Hematopoietic multipotent progenitor cell treated with erythropoietin and hydrocortisone succinate and interleukin-3 and kit ligand, for 15 days (in vitro differentiated cells): ENCODE measurements at places on chromosomes 11 and 22.
A peak's percentile ranks its signal among the peaks of the same experiment; 100 is the strongest.

- DNase-seq, result no peak
Observed at GRCh38 chr22:26550498-26551033, 38.3 kb upstream of the TFIP11 start.

- no peak for DNase-seq
Observed at GRCh38 chr11:44493383-44493782, 72.1 kb upstream of the CD82 start.

GRCh38 chr11:16309226-16309625 is 47.1 kb downstream of the SOX6 start:
- DNase-seq, result no peak

DNA sequence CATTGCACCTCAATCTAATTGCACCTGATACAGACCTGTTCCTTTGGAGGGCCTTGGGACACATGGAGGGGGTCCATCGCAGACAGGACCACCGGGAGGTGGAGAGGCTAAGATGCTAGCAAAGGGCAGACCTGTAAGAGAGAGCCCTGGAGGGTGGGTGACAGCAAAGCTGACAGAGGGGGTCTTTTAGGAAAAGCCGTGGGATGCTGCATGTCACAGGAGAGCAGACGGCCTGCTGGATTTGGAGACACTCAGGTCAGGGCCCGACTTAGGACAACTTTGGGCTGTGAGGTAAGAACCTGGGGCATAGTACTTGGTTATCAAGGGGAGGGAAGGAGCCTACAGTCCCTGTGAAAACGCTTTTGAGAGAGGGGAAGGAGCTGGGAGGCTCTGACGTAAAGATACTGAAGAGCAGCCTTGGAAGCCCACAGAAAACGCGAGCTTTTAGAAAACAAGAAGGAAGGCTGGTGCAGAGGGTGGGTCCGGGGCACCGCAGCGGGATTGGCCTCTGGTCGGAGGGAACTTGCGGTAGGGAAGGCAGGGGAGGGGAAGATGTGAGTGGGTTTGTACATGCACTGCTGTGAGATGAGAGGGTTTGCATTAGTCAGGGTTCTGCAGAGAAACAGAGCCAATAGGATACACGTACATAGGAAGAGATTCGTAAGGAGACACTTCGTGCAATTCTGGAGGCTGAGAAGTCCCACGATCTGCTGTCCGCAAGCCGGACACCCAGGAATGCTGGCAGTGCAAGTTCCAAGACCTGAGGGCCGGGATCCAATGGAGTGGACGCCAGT is 868.5 kb downstream of the TBC1D22A start:
- DNase-seq, result no peak

- no peak for DNase-seq
Observed at GRCh38 chr22:44361391-44362126, 48.8 kb upstream of the SHISAL1 start.

DNA sequence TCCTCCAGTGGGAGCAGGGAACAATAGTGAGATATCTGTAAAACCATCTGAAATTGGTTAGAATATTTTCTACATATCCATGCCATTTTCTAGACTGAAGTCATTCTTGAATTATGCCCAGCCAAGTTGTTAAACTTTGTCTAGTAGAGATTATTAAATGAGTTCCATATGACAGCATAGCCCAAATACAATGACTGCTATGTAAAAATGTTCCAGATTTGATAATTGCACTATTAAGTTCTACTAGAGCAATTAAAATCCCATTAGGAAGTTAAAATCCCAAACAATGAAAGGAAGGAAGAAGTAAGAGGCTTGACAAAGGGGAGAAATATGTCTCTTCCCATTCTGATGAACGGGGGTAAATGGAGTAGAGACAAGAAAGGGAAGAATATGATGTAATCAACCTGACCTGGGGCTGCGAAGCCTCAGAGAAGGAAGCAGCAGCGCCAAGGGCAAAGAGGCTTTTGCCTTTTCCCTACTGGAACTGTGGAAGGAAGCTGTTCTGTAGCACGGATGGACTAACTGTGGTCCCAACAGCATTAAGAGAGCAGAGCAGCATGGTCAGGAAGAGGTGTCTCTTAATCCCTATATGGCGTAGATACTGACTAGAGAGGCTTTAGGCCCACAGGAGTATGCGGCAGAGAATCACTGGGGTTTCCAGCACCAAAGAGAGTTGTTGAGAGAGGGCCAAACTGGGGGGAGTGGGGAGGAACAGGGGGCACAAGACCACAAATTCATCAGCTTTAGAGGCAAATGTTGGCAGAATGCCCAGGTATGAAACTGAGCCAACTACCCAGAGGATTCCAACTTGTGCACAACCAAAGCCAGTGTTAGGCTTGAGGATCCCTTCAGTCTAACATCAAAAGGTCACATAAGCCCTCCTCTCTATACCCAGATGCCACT is 26.7 kb downstream of the RRP8 start:
- peak; percentile 50 for DNase-seq

- peak; percentile 87 for DNase-seq
Observed at GRCh38 chr11:10456519-10456918, 1.5 kb downstream of the AMPD3 start.

GRCh38 chr22:23695571-23696325 is 4.9 kb downstream of the RGL4 start:
- DNase-seq, result no peak

- no peak for DNase-seq
Observed at GRCh38 chr11:130477586-130478203, 29.2 kb downstream of the ADAMTS15 start.

DNA sequence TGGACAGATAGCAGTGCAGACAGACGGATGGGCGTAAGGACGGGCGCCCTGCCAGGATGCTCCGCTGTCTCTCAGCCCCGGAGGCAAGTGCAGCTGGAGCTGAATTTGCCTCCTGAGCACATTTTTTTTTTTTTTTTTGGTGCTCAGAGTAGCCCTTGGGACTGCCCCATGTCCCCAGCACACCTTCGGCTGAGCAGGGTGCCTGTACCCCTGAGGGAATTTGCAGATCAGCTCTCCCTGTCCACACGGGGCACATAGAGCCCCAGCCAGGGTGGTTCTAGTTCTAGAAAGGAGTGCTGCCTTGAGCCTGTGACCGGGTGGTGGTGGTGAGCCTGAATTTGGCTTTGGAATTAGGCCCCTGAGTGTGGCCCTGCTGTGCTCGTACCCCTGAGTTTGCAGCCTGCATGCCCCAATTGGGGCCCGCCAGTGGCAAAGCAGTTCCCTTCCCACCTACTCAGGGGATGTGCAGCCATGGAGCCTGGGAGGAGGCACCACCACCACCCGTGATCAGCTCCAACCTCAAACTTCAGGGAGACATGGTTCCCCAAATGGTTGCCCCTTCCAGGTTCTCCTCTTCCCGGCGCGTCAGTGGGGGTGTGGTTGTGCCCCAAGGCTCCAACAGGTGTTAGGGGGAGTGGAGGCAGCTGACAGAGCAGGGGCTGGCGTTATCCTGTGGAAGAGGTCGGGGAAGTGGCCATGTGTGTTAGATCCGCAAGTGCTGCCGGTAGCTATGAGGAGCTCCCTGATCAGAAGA is 1232.7 kb downstream of the BRD1 start:
- DNase-seq, result no peak

GRCh38 chr22:27537501-27537900 is 264.1 kb downstream of the MN1 start:
- DNase-seq, result no peak

GRCh38 chr11:134610116-134610910 is 198.3 kb upstream of the B3GAT1 start:
- DNase-seq, result no peak

GRCh38 chr11:36598051-36598450 is at the start of gene RAG2:
Gene RAG2 (minus strand): TSS chr11:36598236. CDS start chr11:36594168, 4,068 bp downstream.
- DNase-seq, result no peak

DNA sequence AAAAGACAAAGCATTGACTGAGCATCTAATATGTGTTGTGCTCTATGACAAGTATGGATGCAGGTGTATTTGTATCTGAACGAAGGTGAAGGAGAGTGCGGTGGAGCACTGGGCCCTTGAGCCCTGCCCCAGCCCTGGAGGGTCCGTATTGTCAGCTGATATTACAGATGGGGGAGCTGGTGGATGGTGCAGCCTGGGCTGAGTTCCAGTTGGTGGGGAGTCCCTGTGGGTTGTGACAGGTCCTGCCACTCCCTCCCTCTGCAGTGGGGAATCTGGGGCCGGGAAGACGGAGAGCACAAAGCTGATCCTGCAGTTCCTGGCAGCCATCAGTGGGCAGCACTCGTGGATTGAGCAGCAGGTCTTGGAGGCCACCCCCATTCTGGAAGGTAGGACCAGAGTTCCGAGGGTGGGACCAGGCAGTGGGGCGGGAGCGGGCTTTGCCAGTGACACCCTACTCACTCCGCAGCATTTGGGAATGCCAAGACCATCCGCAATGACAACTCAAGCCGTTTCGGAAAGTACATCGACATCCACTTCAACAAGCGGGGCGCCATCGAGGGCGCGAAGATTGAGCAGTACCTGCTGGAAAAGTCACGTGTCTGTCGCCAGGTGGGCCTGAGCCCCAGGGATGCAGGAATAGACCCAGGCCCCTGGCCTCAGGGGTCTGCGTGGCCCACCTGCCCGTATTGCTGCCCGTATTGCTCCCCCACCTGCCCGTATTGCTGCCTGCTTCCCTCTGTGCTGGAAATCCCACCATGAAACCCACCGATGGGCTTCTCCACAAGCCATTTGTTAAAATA is 28.6 kb downstream of the MYO7A start:
- DNase-seq, result no peak

- no peak for DNase-seq
Observed at GRCh38 chr11:12922980-12923507, 86.1 kb upstream of the RASSF10 start.

- no peak for DNase-seq
Observed at GRCh38 chr22:49394116-49394785, 433.4 kb downstream of the BRD1 start.

- DNase-seq, result no peak
Observed at GRCh38 chr22:22429369-22430108, 79.0 kb downstream of the ZNF280B start.

DNA sequence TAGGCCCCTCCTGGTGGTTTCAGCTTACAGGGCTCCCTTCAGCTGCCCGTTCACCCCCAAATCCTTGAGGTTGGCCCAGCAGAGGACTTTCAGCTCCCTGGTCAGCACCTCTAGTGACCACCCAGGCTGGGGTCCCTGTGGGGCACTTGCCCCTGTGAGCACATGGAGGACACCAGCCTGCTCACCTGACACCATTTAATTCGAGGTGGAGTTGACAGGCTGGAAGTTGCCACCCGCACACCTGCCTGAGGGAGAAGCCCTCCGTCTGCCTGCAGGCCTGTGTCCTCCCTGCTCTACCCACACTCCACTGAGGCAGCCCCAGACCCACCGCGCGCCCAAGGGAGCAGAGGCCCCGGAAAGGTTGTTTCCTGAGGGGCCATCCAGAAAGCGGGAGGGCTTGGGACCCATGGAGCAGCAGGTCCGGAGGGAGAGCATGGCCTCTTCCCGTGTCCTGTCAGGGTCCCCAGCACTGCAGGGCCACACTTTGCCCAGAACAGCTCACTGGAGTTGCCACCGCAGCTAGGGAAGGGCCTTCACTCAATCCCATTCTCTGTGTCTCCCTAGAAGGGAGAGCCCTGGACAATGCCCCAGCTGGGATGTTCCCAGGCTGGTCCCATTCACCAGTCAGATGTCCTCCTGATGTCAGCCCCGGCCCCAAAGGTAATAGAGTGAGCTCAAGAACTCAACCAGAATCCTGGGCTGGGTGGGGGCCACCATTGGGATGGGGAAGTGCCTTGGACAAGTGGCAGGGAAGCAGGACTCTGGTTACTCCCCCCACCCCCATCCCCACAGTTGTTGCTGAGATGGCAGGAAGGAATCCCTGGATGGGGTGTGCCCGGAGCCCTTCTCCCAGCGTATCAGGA is 82.4 kb downstream of the MED15 start:
- no peak for DNase-seq

DNA sequence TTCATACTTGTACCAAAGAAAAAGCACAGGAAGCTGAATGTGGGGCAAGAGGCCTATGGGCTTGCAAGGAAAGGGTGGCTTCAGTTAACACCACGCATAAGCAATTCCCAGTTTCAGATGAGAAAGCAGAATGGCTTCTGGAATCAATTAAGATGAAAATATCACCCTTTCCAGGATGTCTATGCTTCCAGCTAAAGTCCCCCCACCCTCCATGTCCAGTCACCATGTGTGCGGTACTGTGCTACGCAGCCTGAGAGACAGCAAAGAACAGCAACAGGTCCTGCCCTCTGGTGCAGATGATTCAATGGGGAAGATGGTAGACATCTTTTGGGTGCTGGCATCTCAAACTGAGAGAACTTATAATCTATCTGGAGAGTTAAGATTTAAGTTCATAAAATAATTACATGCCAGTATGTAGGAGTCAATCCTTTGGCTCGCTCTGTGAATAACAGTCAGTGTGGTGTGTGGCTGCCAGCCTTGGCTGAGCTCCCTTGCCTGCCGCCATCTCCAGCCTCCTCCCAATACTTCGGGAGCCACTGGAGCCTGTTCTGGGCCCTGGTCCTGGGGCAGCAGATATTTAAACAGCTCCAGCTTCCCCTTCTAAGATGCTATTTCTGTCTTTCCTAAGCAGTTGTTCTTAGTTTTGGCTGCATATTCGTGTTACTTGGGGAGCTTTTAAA is 44.5 kb downstream of the ME3 start:
- no peak for DNase-seq

DNA sequence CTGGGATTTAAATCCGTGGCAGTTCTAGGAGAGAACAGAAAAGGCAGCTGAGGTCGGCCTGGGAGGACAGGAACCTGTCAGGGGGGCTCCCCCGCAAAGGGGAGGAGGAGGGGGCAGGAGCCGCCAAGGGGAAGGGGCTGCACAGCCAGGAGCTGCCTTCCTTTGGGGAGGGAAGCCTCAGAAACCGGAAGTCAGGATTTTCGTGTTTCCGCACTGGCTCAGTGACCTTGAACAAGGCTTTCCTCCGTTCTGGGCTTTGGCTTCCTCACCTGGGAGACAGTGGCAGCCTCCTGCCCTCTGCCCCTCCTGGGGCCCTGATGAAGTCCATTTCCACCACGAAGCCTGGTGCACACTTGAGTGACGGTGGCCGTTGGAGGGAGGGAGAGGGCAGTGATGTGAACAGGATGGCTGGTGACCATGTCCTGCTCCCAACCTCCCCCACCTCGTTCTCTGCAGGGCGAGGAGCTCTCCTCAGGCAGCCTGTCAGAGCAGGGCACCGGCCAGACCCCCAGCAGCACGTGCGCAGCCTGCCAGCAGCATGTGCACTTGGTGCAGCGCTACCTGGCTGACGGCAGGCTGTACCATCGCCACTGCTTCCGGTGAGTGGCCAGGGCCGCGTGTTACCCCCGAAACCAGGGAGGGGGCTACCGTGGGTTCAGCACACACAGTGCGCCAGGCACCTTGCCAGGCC is 12.6 kb downstream of the MICALL1 start:
- DNase-seq, result no peak

DNA sequence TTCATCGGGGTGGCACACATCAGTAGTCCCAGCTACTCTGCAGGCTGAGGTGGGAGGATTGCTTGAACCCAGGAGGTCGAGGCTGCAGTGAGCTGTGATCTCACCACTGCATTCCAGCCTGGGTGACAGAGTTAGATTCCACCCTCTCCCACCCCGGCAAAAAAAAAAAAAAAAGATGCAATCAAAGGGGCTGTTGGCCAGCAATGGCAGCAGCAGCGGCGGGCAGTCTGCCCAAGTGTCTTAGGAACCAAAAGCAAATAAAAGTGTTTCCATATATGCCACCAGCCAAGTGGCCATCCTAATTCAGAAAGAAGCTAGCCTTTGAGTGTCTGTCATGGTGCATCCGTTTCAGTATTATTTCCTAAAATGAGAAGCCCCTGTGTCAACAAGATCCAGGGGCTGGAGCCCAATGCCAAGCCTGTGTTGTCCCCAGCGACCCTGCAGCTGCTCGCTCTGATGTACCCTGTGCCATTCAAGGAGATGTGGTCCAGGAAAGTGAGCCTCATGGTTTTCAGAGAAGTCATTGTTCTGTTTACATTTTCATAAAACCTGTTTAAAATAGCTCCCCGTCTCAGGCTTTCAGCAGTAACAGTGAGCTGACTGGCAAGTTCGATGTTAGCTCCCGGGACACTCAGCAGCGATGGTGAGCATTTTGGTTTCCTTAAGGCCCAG is 12.5 kb downstream of the CDPF1 start:
- no peak for DNase-seq
